ENCODE measurements at places on chromosomes 5 and 9.
A peak's percentile ranks its signal among the peaks of the same experiment; 100 is the strongest.

GRCh38 chr5:16321284-16321683 lies 141.7 kb upstream of the MARCHF11 start:
- no peak for DNase-seq

DNA sequence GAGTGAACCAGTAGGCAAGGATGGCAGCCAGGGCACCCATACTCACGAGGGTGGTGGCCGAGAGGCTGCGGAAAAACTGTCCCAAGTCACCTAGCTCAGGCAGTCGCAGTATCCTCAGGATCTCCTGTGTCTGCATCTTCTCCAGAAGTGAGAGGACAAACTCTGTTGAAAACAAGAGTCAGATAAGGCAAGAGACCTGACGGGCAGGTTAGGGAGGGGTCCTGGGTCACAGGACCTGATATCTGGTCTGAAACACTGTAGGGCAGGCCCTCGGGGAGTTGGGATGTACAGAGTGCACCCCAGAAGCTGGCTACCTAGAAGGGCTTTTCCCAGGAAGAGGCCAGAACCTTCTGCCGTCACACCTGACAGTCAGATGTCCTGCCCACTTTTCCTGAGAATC lies 17.4 kb downstream of the ACSL6 start:
- no peak for DNase-seq

DNA sequence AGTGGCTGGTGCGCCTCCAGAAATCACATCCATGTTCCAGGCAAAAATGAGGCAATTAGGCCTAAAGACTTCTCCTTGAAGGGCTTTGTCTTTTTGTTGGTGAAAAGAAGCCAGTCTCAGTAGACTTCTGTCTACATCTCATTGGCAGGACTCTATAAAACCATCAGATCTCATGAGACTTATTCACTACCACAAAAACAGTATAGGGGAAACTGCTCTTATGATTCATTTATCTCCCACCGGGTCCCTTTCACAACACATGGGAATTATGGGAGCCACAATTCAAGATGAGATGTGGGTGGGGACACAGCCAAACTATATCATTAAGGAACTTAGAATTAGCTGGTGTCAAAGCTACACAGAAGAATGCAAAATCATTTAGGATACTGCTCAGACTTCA lies 77.7 kb upstream of the SNX2 start:
- DNase-seq, result no peak

DNA sequence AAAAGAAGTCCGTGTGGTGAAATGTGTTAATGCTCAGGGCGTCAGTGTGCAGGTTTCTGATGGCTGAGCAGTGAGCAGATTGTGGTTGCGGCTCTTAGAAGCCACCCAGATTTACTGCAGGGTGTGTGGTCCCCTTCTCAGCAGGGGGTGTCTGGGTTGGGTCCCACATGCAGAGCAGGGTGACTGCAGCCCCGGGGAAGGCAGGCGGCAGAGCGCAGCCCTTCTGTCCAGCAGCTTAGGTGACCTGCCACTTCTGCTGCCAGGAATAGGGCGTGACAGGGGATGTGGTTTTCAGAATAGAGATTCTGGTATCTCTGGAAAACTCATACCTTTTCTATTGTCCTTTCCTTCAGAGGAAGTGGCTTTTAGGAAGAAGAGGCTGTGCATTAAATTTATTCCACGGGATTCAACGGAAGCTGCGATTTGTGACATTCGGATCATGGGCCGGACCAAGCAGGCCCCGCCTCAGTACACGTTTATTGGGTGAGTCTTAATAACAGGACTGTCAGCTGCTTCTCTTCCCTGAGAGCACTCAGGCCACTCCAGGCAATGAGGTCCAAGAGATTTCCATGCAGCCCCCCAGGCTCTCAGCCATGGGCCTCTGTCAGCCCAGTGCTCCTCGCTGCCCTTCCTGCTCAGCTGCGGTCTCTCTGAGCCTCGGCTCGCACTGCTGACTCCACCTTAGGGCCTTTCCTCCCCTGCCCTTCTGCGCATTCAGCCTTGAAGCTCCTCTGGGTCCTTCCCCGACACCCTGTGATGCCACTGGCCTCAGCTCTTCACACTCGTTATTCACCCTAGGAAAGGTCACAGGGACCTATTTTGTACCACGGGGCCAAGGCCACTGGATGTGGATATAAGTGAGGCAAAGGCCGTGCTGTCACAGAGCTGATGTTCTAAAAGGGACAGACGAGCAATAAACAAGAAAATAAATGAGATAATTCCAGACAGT lies 65.4 kb downstream of the MVB12B start:
- DNase-seq, result no peak

GRCh38 chr9:70589571-70590314 lies 175.3 kb upstream of the KLF9 start:
- DNase-seq, result no peak

- DNase-seq, result no peak
Observed at GRCh38 chr5:77418601-77419581, 73.2 kb downstream of the WDR41 start.

GRCh38 chr5:181188700-181189362 lies 16.2 kb downstream of the TRIM7 start:
- DNase-seq, result peak; percentile 72

- DNase-seq, result no peak
Observed at GRCh38 chr5:36944607-36945225, 68.1 kb downstream of the NIPBL start.

DNA sequence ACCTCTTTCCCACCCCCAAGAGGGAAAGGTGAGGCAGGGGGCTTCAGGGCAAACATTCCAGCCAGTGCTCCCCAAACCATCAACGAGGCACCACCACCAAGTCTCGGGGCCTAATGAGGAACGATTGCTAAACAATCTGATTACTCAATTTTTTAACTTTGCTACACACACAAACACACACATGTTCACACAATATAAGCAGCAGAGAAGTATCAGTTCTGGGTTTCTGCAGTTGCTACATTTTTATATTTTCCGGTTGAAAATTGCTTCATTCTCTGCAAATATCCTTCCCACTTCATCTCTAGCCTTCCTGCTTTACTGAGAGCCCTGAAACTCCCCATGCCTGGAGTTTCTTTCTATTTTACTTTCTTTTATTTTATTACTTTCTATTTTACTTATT lies 60.2 kb downstream of the FEM1C start:
- DNase-seq, result no peak

GRCh38 chr5:134398609-134399155 lies 13.0 kb downstream of the CDKN2AIPNL start:
- no peak for DNase-seq

DNA sequence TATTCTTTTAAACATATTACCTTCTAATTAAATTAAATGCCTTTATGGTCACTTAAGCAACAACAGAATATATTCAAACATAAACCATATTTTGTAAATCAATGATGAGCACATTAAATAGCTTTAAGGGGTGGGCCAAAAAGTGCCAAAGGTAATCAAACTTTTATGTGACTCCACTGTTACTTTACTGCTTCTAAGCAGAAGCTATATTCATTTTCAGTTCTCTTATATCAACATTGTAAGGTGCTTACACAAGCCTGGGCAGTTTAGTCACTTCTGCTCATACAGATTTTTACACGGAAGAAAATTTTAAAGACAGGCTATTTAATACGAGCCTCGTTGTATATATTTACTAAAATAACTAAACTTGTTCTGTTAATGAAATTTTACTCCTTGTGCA lies 29.9 kb downstream of the RFX3 start:
- DNase-seq, result no peak

DNA sequence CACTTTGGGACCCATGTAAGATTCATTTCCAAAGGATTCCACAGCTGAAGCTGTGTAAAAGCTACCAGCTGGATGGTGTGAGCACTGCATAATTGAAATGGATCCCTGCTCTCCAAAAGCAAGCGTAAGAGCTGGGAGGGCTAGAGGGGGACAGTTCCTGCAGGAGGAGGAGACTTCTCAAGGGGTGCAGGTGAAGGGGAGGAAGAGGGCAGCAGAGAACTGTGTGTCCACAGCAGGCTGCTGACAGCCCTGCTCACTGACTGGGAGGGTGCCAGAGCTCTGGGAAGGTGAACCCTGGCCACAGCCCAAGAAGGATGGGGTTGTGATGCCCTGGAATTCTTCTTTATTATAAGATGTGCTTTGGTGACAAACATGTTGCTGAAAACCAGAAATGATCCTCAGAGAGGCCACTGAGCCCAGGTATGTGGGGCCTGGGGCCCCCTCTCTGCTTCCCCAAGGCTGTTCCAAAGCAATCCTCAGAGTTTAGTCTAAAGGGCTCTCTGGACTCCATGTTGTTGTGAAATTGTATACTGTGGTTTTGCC lies 112.8 kb upstream of the SLC25A48 start:
- no peak for DNase-seq

GRCh38 chr5:167745868-167746267 lies 545.6 kb upstream of the WWC1 start:
- no peak for DNase-seq

DNA sequence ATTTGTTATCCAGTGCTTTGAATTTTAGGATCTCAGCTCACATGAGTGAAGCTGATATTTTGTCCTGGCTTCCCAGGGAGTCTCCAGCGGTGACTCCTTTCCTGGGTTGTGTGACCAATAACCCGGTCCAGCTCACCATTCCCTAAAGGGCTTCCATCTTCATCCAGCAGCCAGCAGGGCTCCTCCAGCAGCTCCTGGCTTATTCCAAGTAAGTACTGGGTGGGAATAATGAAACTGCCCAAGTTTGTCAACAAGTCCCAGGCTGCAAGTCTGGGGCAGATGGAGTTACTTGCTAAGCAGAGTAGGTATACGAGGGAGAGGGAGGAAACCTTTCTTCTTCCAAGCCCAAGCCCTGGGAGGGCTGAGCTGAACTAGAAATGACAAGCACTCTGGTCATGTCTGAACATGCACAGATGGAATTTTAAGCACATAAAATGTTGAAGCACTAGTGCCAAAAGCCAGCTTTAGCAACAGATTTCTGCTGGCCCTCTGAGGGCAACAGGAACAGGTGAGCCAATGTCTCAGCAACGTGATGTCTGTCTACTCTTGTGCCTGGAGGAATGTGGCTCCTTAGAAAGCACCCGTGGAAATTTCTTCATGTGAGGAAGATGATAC lies 153.7 kb upstream of the DAPK1 start:
- DNase-seq, result no peak

DNA sequence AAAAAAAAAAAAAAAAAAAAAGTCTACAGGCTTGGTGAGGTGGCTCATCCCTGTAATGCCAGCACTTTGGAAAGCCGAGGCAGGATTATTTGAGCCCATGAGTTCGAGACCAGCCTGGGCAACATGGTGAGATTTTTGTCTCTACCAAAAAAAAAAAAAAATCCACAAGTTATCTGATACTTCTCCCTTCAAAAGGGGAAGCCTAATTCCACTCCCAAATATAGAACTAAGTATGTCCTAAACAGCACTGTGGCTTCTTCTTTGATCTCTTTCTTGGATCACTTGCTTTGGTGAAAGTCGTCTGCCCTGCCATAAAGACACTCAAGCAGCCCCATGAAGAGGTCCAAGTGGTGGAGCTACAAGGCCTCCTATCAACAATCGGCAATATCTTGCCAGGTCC lies 18.8 kb upstream of the STING1 start:
- no peak for DNase-seq

DNA sequence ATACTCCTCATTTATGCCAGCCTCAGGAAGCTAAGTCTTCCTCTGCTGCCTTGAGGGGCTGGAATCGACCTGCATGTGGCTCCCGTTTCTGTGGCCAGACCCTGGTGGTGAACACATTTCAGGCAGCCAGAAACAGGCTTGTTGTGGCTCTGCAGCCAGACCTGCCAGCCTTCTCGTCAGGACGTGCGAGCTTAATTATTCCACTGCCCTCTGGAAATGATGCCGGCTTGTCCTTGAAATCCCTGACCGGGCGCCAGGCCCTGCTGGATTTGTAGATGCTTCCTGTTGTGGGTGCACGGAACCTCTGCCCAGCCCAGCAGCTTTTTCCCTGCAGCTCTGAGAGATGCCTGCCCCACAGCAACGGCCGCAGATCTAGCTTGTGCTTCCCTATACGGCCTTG lies 41.6 kb downstream of the PDZD2 start:
- no peak for DNase-seq

DNA sequence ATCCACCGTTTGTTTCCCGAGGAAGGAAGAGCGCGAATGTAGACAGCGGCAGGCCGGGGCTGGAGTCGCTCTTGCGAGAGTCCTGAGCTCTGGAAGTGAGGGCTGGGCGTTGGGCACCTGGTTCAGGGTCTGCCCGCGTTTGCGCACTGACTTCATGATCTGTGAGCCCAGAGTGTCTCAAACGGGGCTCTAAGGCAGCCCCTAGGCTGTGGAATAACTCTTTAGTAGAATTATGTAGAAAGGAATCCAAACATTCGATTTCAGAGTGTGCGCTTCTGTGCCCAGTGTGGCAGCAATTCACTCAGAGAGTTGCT lies 478 bp upstream of the GGTA1 start:
- no peak for DNase-seq

DNA sequence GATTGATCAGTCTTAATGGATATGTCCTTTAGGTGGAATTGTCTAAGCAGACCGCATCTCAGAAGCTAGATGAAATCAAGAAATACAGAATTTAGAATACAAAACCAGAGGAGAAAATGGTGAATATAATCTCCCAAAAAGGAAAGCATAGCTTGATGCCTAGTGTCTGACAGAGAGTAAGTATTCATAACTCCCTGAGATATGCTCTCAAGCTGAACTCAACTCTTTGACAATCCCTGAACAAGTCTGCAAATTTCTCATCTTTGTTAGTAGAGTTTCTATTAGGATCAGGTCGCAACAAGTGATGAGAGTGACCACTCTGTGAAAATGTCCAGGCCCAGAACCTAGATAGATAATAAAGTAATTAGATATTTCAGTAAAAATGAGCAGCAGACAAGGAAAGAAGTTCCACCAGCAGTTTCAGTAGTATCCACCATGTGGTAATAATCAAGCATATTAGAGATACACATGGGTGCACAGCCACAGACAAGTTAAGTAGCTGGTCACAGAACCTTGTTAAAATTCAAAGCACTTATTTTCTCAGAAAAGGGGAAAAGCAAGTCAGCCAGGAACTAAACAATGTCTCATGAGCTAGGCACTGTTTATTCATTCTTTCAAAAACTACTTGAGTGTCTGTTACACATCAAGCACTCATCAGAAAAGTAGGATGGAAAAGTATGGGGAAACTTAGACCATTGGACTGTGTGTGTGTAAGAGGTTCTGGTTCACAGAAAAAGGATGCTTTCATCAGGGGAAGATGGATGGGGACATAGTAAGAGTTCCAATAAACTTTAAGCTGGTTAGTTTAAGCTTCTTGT lies 481.5 kb upstream of the TUSC1 start:
- DNase-seq, result no peak

- no peak for DNase-seq
Observed at GRCh38 chr5:8843771-8844170, 702.1 kb downstream of the SEMA5A start.

DNA sequence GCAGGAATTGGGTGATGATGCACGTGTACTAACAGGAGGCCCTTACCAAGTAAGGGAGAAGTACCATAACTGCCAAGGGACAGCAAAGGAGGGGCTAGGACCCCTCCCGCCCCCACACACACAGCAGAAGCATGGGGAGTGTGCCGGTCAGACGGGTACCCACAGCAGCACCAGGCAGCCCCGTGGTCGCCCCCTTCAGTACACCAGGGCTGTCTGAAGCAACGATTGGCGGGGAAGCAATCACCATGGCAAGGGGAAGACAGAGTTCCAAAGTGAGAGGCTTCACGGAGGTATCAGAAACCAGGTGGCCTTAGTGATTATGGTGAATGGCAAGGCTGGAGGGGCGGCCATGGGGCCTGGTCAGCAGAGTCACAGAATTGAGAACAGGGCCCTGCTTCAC lies 72.2 kb downstream of the CAMSAP1 start:
- DNase-seq, result no peak

Data from CD4-positive, alpha-beta T cell treated with Interleukin-6 for 4 hours (primary cell).